ENCODE measurements at places on chromosomes 7 and 10. TPM values are rescaled to one million over a fixed set of nuclear protein-coding genes. Genes with fewer than 3 reads are reported as not detected.
A peak's percentile ranks its signal among the peaks of the same experiment; 100 is the strongest.

Gene HHEX
- total RNA-seq: 5.8 TPM

Gene DOCK1
- total RNA-seq: 24.8 TPM

Gene SMIM30
- total RNA-seq: 32.1 TPM

DNA sequence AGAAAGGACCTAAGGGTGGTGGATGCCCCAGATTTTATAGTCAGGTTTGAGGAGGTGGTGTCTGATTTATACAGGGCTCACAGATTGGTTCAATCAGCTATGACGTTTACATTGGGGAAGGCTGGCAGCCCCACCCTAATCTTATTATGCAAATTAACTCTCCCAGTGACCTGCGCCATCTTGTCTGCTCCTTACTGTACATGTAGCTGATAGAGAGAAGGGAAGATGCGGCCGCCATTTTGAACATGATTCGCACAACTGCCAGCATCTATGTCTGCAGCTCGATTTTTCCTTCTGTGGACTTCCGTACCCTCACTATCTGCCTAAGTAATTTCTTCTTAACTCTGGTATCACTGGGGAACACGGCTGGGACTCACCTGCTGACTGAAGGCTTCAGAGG lies 619.0 kb upstream of the DPP6 start:
- no peak for DNase-seq

DNA sequence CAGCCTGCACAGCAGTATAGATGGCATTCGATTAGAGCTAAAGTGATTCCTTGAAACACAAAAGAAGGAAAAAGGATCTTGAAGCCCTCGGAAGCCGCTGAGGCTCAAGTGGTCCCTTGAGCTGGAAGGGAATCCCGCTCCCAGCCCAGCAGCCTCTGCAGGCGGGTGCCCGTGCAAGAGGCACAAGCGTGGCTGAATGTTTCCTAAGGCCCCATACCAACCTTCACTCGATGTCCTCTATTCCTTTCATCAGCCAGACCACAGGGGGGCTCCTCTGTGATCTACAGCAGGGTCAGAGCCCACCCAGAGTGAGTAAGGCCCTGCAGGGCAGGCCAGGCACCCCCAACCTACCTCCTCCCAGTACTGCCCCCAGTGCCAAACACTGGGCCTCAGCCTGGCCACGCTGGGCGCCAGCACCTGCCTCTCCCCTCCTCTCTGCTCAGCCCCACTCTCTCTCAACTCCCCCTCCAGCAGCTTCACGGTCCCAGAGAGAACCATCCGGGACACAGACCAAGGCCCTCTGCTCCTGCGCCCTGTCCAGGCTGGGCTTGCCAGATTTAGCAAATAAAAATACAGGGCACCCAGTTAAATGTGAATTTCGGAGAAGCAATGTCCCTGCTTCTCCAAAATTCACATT lies 30.5 kb downstream of the EBF3 start:
- no peak for DNase-seq

GRCh38 chr7:5494683-5495561 lies 71.3 kb upstream of the TNRC18 start:
- peak; percentile 84 for DNase-seq

- no peak for DNase-seq
Measured at GRCh38 chr10:101708073-101708472, 13.1 kb upstream of the FBXW4 start.

DNA sequence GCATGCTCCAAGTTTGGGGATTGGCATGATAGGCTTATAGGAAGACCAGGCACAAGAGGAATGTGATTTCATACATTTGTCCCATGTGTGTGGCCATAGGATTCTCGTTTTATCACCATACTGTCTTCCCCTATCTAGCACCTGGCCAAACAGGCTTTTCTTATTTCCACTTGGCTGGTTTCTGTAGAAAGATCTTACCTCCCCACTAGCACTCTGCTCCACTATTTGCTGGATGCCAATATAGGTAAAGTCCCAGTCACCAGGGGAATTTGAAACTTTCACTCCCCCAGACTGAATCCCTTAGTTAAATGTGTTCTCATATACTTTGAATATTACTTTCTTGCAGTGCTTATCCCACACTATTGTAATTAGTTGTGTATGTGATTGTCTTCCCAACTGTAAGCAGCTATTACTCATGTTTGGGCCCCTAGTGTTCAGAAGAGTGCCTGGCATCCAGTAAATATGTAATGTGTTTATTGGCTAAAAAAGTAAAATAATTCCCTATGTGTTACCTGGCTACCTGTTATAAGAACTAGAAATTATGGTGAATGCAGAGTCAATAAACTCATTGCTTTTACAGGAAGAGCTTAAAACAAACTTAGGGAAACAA lies 109.0 kb downstream of the LRMDA start:
- DNase-seq: no peak

DNA sequence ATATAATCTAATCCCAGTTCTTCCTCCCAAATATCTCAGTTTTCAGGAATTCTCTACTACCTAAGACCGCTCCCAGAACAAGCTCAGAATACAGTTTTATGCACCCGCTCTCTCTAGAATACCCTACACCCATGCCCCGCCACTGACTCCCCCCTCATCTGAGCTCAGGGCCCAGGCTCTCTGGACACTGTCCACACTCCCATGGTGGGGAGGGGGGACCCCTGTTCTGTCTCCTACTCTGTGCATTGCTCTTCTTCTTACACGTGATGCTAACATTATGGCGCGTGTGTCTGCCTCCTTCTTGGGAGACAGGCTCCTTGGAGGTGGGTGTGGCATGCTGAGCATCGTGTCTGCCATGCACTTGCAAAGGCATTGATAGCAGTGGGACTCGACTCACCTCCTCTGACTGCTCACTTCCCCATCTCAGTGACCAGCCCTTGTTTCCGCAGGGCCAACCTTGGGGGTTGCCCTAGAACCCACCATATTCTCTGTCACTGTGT lies 127.9 kb downstream of the TCERG1L start:
- DNase-seq: no peak

DNA sequence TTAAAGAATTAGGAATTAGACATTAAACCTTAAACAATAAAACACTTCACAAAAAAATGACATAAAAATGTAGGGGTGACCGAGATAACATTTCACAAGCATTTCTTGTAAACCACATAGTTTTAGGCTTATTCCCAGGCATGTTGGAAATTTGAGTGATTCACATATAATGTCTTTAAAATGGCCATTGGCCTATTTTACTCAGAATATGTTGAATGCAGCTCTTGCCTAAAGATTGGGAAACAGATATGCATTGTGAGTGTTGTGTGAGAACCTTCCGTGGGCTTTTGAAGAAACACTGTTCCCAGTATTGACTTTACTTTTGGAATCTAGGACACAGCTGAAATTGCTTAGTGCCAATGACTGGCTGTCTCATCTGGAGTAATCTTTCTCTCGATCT lies 79.6 kb downstream of the ARL5B start:
- no peak for DNase-seq

Gene OPN1SW
- total RNA-seq: not detected

GRCh38 chr7:139321071-139321745 lies 19.9 kb upstream of the FMC1 start:
- no peak for DNase-seq

- no peak for DNase-seq
Measured at GRCh38 chr7:77766801-77767605, 31.2 kb downstream of the TMEM60 start.

GRCh38 chr10:28160866-28161405 lies 141.9 kb downstream of the MPP7 start:
- DNase-seq: no peak

DNA sequence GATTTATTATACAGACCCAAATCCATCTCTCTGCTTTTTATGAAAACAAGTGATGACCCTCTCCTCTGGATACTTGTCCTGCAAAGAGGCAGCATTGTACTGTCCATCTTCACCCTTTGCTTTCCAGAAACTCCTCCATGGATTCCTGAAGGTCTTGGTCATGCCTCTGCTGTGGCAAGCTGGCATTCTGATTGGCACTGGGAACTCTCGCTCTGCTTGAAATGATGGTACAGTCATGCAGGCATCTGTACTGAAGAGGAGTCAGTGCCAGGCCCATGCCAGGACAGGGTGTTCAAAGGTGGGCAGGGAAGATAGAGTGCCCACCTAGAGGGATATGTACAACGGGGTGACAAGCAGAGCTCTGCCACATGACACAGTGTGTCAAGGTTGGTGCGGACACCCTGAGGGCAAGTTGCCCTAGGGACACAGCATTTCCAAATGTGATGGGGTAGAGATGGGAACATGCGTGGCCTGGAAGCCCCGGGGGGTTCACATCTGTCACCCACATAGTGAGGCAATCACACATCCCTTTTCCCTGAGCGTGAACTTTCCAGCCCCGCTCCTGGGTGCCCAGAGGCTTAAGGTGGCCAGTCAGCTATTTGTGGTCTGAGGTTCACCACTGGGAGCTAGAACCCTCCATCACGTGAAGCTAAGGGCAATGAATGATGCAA lies 235.7 kb upstream of the TCERG1L start:
- no peak for DNase-seq

- DNase-seq: peak; percentile 84
Measured at GRCh38 chr10:70222340-70222794, 10.9 kb downstream of the PPA1 start.

GRCh38 chr7:145462463-145462862 lies 626.6 kb upstream of the TPK1 start:
- no peak for DNase-seq

DNA sequence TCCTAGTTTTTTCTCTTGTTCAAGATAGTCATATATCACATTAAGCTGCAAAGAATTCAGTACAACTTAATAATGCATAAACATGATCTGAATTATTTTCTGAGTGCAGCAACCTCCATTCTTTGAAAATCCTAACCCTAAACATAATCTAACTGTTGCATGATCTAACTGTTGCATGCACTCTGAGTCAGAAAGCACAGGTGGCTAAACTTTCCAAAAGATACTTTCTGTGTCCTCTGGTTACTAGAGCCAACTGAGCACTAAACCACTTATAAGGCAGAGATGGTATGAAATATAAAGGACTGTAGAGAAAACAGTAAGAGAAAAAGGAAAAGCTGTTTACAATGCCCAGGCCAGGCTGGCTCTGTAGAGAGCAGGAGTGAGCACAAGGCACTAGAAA lies 23.0 kb upstream of the FAM133B start:
- DNase-seq: no peak

Gene SOSTDC1
- total RNA-seq: not detected

- DNase-seq: no peak
Measured at GRCh38 chr7:13198036-13198435, 510.6 kb downstream of the ARL4A start.

DNA sequence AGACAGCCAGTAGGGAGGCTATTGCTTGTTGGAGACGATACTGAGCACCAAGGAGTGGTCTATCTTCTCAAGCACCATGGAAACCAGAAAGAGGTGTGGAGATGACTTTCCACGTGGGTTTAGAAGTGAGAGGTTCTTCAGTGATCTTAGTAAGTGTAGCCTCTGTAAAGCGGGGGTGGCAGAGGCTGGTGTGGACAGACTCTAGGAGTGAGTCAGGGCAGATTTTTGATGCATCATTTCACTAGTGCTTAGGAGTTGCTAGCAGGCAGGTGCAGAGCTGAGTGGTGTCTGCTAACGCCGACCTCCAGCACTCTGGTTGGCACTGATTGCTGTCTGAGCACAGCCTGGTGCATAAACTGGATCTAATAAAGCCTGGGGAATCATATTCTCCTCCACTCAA lies 78.4 kb upstream of the ADO start:
- DNase-seq: no peak

GRCh38 chr7:102320181-102320580 lies 33.5 kb downstream of the SH2B2 start:
- no peak for DNase-seq

GRCh38 chr7:21371360-21371759 lies 56.5 kb upstream of the SP4 start:
- no peak for DNase-seq

- DNase-seq: no peak
Measured at GRCh38 chr7:150941351-150942000, 36.6 kb downstream of the KCNH2 start.

DNA sequence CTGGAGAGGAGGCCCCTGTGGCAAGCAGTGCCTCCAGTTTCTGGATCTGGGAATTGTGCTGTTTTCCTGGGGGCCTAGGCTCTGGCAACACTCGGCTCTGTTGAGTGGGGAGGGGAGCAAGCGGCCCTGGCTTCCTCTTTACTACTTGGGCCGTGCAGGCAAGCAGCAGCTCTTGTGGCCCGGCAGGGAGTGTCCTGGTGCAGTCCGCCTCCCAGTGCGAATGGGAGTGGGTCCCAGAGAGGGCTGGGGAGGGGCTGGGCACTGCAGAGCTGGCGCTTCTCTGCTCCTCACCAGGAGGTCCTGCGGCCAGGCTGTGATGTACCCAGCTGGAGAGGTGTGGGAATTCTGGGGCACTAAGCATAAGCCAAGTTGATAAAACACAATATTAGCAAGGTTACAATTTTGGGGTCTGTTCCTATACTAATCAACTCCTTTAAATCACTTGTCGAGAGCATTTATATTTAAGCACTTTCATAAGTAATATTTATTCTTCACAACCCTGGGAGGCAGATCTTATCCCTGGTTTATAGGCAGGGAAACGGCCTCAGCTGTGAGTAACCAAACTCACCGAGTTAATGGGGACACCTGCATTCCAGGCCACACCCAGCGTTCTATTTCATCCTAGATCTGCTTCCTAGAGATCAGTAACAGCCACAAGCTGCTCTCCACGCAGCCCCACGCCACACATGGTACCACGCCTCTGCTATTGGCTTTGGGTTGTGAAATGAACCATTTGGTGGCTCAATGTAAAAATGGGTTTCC lies 183.4 kb upstream of the PLXNA4 start:
- peak; percentile 21 for DNase-seq

- DNase-seq: no peak
Measured at GRCh38 chr7:85750454-85750949, 563.6 kb upstream of the SEMA3D start.

- DNase-seq: no peak
Measured at GRCh38 chr10:28812384-28813372, 135.4 kb downstream of the BAMBI start.

- no peak for DNase-seq
Measured at GRCh38 chr10:118978998-118979350, 50.5 kb upstream of the NANOS1 start.

DNA sequence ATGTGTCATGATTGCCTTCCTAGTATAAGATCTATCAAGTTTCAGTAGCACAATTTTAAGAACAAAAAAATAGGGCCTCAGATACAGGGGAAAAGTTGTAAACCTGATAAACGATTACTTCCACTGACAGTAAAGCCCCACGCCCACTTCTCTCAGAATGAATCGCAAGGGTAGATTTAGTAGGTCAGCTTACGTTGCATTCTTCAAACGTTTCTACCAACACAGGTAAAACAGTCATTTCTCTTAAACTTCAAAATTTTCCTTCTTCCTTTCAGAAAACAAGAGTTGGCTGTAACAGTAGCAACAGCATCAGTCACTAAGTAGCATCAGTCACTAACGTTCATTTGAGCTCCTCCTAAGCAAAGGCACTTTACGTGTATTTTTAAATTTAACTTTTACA lies 221.5 kb downstream of the ADAM12 start:
- DNase-seq: no peak

Gene POU6F2
- not detected for total RNA-seq

DNA sequence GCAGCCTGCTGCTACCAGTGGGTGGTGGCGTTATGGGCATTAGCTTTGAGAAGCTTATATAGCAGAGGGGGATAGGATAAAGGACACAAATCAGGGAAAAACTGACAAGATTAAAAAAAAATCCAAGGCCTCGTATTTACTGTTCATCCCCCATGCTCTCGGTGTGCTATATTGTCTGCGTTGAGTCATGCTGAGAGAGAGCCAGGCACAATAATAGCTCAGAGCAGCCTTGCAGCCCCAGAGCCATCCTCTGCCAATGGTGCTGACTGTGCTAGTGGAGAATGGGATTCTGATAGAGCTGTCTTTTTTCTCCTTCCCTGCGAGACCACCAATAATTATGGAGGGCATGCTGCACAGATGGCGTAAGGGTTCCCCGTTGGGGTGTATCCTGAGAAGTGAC lies 51.7 kb upstream of the FZD1 start:
- DNase-seq: no peak
